Central memory CD4-positive, alpha-beta T cell (primary cell): ENCODE measurements at places on chromosomes 3 and 15.

DNA sequence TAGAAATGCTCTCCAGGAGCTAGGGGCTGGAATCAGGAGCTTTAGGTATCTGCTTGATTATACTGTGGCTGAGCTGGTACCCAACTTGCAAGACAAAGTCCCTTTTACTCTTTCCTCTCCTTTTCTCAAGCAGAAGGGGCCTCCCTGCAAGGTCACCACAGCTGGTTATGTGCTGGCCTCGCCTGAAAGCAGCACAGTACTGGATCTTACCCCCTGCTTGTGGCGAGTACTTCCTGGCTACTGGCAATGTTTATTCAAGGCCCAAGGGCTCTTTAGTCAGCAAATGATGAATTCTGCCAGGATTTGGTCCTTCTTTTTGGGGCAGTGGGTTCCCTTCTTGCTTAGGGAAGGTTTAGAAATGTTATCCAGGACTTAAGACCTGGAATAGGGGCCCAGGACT is 234.6 kb downstream of the RAP2B start:
- DNase-seq = no peak

DNA sequence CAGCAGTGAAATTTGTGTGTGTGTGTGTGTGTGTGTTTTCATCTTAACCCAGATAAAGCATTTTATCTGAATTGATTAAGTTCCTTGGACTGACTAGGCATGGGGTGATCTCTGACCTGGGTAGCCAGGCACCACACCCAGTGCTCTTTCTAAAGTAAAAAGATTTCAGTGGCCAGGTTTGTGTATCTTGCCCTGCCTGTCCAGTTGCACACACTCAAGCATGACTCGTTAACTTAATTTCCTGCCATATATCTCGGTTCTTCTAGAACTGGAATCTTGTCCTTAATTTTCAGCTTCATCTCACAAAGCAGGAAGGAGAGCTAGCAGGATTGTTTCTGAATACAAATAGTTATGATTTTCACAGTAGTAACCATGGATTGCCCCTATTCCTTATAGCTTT is 17.0 kb downstream of the TM4SF18 start:
- DNase-seq = no peak

DNA sequence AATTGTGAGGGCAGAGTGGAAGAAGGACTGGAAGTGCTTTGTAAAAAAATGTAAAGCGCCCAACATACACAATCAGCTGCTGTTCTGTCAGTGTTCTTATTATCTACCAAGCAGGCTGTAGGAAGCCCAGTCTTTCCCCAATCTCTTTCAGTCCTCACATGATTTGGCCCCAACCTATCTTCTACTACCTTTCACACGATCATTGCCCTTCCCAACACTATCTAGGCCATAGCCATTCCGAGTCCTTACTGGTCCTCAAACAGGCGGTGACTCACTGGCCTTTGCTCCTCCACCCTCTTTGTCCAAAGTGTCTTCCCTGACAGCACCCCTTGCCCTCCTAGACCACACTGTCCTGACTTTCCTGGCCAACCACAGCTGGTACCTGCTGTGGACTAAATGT is 861 bp upstream of the RFT1 start:
- DNase-seq = no peak

GRCh38 chr15:55917881-55918296 is 75.5 kb downstream of the NEDD4 start:
- no peak for DNase-seq

DNA sequence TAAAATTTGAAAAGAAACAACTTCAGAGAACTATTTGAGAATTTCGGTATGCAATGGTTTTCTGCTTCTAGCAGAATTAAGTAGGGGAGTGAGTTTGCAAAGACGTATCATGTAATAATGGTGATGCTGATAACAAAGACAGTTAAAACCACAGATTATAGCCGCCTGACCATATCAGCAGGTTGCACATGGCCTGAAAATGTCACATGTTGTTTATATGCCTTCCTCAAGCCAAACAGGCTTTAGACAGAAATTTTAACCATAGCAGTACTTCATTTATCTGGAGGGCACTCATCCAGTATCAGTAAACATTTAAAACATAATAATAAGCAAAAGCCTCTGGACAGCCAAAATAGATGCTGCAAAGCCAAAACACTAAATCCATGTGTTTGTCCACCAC is 131.7 kb downstream of the RYR3 start:
- DNase-seq = no peak

DNA sequence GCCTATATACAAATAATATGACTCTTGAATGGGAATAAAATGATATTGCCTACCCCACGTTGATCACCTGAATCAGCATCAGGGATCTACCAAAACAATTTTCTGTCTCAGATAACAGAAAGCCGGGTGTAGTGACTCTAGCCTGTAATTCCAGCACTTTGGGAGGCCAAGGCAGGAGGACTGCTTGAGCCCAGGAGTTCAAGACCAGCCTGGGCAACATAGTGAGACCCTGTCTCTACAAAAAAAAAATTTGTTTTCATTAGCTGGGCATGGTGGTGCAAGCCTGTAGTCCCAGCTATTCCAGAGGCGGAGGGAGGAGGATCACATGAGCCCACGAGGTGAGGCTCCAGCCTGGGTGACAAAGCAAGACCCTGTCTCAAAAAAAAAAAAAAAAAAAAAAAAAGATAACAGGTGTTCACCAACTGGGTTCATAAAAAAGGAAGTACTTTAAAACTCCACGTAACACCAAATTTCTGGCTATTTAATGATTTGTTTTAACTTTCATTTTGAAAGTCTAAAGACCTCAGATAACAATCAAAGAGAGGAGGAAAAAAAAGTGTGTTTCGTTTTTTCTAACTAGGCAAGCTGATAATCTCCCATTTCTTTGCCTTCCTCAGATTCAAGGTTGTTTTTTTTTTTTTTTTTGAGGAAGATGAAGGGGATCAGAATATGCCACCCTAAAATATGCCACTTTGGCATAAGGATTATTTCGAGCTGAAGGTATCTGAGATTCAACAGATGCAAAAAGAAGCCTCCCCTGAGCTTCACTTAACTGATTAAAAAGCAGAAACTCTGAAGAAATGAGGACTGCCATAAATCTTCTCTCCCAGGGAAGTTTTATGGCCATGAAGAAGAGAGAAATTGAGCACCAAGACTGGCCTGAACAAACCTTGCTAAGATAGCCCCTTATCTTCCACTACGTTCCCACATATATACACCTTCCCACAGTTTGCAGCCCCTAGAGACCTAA is 44.1 kb downstream of the TRANK1 start:
- peak; percentile 46 for DNase-seq

- DNase-seq = no peak
Measured at GRCh38 chr3:98612587-98612986, 19.2 kb upstream of the CPOX start.

DNA sequence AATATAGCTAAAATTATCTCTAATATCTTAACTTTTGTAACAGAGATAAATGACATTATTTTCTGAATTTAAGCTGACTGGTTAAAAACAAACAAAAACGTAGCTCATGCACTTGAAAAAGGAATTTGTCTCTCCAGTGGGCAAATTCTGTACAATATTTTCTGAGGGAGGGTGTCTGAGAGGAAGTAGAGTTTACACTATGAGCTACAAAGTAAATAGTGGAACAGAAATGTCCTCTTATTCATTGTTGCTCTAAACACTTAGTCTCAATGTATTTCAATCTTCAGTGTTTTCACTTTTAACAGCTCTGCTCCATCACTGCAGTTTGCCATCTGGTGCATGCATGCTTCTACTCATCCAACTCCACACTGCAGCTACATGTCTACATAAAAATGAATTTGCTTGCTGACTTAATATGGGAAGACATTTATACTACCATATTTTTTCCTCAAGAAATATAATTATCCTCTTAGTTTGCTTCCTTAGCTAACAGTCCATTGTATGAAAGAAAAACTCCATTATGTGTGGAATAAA is 817.4 kb upstream of the LMCD1 start:
- DNase-seq = no peak

GRCh38 chr3:53665608-53666425 is 171.4 kb downstream of the CACNA1D start:
- no peak for DNase-seq

DNA sequence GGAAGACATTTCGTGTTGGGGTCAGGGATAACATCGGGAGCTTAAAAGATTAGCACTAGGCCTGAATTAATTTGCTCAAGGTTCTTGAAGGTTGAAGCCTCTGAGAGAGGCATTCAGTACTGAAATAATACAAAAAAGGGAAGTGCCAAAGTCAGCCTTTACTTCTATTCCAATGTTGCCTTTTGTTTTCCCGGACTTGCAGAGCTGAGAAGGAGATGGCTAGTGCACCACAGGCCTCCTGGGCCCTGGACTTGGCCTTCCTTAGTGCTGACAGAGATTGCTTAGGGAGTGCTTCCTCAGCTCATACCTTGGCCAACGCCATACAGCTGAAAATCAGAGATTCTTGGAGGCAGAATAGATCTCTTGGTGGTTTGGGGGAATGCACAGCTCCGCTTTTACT is 333.6 kb upstream of the TBL1XR1 start:
- DNase-seq = no peak

DNA sequence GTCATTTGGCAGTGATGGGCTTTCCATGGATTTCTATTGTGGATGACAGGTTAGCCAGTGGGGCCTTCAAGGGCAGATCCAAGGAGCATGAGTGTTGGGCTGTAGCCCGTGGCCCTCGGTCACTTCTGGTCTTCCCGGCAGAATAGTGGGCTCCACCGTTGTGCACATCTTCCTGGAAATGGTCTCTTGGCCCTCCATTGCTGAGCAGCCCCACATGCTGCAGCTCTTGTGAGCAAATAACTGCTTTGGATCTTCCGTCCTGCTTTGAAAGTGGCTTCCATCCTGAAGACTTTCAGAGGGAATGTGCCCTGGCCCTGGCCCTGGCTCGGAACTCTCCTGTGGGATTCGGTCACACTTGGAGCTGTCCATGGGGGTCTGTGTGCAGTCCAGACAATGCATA is 102.8 kb downstream of the SNRPN start:
- no peak for DNase-seq

DNA sequence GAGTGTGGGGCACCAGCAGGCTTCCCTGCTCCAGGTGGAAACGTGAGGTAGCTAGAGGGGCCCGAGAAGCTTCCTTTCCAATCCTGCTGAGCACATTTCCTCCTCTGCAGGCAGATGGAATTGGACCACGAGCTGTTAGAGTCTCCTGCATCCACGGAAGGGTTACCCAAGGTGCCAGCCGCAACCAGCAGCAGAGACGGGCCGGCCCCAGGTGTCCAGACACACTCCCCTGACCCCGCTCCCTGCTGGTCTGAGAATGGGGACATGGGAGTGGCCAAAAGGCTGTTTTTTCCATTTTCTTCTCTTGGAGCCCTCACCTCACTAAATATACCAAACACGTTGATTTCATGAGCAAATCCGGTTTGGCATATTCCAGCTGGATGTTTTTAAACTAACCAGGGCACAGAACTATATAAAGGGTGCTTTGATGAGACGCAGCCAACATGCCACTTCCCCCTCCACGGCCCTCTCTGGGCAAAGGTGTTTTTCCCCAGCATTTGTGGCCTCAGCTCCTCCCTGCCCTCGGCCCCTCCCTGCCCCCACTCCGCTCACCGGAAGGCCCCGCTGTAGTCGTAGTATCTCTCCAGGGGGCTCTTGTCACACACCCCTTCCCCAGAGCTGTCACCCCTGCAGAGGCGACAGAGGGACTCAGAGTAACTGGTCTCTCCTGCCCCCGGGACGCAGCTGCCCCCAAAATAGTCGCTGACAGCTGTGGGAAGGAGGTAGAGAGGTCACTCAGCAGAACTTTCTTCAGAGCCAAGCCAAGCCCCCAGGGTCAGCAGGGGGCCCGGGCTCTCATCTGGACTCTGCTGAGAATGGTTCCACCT is 7.0 kb downstream of the MELTF start:
- DNase-seq = no peak

- DNase-seq = no peak
Measured at GRCh38 chr3:172972067-172972466, 169.0 kb downstream of the SPATA16 start.
